ENCODE measurements at places on chromosomes 7 and 10. TPM values are rescaled to one million over a fixed set of nuclear protein-coding genes. Genes with fewer than 3 reads are reported as not detected.

UBE2D4 gene
- total RNA-seq, result 32.3 TPM

NUTM2D gene
- 0.82 TPM for total RNA-seq

ADRA2A gene
- 0.82 TPM for total RNA-seq

PRPS1L1 gene
- total RNA-seq, result not detected

ABCC2 gene
- 0.98 TPM for total RNA-seq

ADRB1 gene
- total RNA-seq, result not detected

GPC2 gene
- total RNA-seq, result 1.2 TPM

FBH1 gene
- 61.4 TPM for total RNA-seq

IDE gene
- 20.4 TPM for total RNA-seq

TMEM176B gene
- not detected for total RNA-seq

NUTM2A gene
- 0.33 TPM for total RNA-seq

GOLGA7B gene
- not detected for total RNA-seq

ANXA7 gene
- total RNA-seq, result 47.5 TPM

SYCE1 gene
- total RNA-seq, result 0.09 TPM

MYH16 gene
- total RNA-seq, result not detected

UBN2 gene
- total RNA-seq, result 8.0 TPM

Data from fibroblast of the aortic adventitia (primary cell).